ENCODE measurements at places on chromosomes 6 and 20. TPM values are rescaled to one million over a fixed set of nuclear protein-coding genes. Genes with fewer than 3 reads are reported as not detected.

Gene SDC4
- 167 TPM for total RNA-seq

Gene SFTA2
- not detected for total RNA-seq

Gene PLCB4
- 16.9 TPM for total RNA-seq

Gene NRSN1
- total RNA-seq: not detected

Gene ADGRB3
- 0.11 TPM for total RNA-seq

Gene GRM1
- total RNA-seq: not detected

Gene ECT2L
- total RNA-seq: not detected

Gene CALHM4
- total RNA-seq: not detected

Gene RNF146
- total RNA-seq: 11.6 TPM

Gene CEP85L
- total RNA-seq: 7.8 TPM

DNA sequence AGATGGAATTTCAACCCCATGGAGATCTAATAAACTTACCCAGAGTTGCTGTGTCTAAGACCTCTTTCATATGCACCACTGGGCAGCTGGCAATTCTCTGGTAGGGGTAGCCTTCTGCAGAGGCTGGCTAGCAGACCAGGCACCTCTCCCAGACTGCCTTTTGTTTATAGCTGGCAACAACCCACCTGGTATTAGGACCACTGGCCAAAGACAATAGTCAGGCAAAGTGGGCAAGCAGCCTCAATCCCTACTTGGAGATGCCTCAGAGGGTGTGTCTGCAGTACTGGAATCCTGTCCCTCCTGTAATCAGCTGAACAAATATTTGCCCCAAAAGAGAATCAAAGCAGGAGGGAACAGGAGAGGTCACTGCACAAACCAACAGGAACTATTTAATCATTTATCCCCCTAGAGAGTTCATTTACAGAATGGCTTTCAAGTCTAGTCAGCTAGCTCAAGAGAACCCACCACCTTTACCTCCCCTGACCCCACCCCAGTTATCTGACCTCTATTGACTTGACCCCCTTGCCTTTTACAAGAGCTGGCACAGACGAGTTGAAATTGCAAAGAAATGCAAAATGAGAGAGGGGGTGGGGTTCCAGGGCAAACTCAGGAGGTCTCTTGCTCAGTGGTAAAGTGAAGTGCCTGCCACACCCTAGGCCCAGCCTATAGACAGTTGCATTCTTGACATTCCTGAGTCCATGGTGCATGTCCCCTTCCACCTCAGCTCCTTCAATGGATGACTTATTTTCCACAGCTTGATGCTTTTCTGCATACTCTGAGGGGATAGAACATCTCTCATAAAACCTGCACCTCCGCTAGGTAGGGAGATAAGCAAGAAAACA, 2.8 kb downstream of the BCL2L1 start:
- peaks cover 59% of the 10 kb centered on the region for H3K4me1 ChIP-seq
- peak overlapping the region; percentile 93 for H3K27ac ChIP-seq
- peaks cover 57% of the 10 kb centered on the region for H3K36me3 ChIP-seq
- no peaks in the 10 kb centered on the region for H3K27me3 ChIP-seq

DNA sequence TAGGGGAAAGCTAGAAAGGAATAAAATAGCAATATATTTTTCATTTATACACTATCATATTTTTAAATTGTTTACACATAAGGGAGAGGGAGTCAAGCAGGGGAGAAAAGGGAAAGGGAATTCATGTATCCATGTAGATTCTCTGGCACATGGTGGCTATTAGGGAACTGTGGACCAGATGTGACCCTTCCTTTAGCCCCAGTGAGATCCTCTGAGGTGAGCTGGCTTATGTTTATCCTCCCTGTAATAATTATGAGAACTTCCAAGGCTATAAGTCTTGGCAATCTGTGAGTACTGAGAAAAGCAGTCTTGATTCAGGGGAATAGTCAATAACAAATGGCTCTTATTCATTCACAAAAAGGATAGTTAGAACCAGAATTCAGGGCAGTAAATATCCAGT, 42.6 kb downstream of the TSBP1 start:
- H3K36me3 ChIP-seq: no peaks in the 10 kb centered on the region
- H3K27me3 ChIP-seq: no peaks in the 10 kb centered on the region
- no peak overlapping the region for H3K4me3 ChIP-seq
- H3K4me1 ChIP-seq: no peaks in the 10 kb centered on the region
- H3K27ac ChIP-seq: no peak overlapping the region

DNA sequence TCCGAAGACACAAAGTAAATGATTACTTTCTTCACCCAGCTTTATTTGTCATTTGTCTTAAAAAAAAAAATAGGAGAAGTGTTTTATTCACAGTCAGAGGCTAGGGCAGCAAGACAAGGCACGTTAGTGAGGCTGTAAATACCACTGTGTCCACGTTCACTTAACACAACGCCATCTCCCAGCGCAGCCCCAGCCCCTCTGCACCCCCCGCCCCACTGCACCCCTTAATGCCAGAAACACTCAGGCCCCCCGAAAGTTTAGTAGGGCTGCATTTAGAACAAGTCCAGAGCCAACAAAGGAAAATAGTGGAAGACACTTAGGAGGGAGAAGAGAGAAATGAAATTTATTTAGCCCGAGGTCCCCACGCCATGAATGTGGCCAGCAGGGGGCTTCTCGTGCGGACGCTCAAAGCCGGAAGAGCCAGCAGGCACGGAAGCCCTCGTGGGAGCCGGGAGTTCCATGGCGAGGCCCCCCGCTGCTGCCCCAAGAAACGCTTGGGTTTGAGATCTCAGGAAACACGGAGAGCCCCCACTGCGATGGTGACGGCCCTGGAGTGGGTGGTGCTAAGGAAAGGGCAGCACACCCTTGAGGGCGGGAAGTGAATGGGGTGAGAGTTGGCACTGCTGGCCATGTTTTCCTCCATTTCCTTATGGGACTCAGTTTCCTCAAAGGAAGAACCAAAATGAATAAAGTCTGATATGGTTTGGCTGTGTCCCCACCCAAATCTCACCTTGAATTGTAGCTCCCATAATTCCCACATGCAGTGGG, 50.2 kb downstream of the IYD start:
- H3K36me3 ChIP-seq: no peaks in the 10 kb centered on the region
- H3K27ac ChIP-seq: peak overlapping the region; percentile 78
- peak overlapping the region; percentile 59 for H3K4me3 ChIP-seq
- DNase-seq: peak; percentile 59
- H3K27me3 ChIP-seq: no peaks in the 10 kb centered on the region
- H3K4me1 ChIP-seq: peaks cover 11% of the 10 kb centered on the region

DNA sequence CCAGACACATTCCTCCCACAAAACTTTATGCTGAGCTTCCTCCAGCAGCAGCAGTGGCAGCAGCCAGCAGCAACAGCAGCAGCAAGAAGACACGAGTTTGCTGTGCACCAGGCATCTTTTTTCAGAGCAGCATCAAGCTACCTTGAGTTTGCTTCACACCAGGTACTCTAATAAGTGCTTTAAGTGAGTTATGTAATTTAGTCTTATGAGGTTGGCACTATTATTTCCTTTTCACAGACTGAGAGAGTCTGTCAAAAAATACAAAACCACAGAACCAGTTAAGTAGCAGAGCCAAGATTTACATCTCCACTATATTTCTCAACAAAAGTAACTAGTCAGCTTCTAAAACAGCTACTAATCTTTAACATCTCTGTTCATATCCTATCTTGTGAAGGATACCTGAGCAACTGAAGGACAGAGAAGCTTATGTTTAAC, 23.7 kb downstream of the RANBP9 start:
- peaks cover 10% of the 10 kb centered on the region for H3K36me3 ChIP-seq
- H3K4me1 ChIP-seq: peaks cover 8% of the 10 kb centered on the region
- no peaks in the 10 kb centered on the region for H3K27me3 ChIP-seq
- no peak overlapping the region for H3K27ac ChIP-seq

DNA sequence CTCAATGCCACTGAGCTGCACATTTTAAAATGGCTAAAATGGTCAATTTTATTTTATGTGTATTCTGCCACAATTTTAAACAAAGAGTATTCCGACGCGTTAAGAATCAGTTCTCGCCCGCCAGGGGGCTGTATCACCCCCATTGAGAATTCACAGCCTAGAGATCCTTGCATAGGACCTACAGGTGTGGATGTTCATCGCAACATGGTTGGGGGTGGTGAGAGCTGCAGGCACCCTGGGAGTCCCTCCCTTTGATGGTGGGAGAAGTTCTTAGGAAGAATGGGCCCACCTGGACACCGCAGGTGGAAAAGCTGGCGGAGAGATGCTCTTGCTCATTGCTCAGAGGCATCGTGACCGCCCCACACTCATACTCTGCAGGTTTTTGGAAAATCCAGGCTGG, 63.5 kb downstream of the SLC2A10 start:
- DNase-seq: no peak
- no peak overlapping the region for H3K27ac ChIP-seq
- no peaks in the 10 kb centered on the region for H3K27me3 ChIP-seq
- H3K36me3 ChIP-seq: no peaks in the 10 kb centered on the region
- H3K4me1 ChIP-seq: peaks cover 8% of the 10 kb centered on the region
- H3K4me3 ChIP-seq: no peak overlapping the region

DNA sequence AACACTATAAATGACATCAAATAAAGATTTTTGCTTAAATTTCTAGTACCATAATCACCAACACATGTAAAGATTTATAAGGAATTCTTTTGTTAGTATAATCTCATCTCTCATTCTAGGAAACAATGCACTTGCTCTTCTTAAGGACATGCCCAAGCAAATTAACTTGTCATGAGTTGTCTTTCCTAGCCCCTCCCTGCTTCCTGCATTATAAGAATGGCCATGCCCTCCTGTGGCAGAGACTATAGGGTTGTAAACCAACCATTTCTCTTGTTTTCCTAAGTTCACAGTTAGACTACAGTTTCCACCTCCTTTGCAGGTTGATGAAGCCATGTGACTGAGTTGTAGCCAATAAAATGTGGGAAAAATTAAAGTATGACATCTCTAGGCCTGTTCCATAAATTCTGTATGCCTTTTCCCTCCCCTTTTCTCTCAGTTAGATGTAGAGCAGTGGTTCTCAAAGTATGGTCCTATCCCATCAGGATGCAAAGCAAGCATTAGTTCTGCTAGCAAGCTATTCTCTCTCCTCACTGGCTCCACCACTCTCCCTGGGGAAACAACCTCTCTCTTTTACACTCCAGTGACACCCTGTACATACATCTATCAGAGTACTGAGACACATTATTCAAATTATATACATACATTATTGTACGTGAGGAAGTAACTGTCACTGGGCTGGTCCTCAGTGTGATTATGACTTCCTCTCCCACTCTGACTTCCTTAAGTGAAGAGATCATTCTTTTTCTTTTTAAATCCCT, 295.0 kb downstream of the PKHD1 start:
- no peaks in the 10 kb centered on the region for H3K36me3 ChIP-seq
- DNase-seq: peak; percentile 18
- H3K27me3 ChIP-seq: no peaks in the 10 kb centered on the region
- no peak overlapping the region for H3K27ac ChIP-seq
- H3K4me3 ChIP-seq: no peak overlapping the region

DNA sequence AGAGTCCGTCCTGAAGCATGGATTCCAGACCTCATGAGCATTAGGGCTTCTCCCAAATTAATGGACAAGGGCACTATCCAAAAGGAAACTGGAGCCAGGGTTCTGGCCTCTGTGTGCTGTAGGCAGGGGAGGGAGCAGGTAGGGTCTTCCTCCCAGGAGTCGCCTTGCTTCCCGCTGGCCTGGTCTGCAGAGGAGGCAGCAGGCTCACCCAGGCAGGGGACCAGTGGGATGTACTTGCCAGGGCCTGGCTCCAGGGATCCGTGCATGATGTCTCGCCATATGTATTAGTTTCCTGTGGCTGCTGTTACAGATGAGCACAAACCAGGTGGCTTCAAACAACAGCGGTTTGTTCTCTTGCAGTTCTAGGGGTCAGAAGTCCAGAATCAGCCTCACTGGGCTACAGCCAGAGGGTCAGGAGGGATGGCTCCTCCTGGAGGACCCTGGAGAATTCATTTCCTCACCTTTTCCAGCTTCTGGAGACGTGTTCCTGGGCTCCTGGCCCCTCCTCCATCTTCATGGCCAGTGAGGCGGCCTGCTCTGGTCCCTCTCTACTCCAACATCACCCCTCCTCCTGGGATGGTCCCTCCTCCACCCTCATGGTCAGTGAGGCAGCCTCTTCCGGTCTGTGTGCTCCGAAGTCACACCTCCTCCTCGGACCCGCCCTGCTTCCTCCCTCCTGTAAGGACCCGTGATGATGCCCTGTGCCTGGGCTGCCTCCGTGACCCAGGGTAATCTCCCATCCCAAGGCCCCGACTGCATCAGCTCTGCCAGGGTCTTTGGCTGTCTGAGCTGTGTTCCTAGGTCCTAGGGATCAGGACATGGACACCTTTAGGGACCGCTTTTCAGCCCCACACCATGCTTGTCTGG, 329.1 kb downstream of the CDH4 start:
- peaks cover 23% of the 10 kb centered on the region for H3K27me3 ChIP-seq
- no peaks in the 10 kb centered on the region for H3K4me1 ChIP-seq
- no peak overlapping the region for H3K4me3 ChIP-seq
- DNase-seq: no peak
- H3K27ac ChIP-seq: no peak overlapping the region

DNA sequence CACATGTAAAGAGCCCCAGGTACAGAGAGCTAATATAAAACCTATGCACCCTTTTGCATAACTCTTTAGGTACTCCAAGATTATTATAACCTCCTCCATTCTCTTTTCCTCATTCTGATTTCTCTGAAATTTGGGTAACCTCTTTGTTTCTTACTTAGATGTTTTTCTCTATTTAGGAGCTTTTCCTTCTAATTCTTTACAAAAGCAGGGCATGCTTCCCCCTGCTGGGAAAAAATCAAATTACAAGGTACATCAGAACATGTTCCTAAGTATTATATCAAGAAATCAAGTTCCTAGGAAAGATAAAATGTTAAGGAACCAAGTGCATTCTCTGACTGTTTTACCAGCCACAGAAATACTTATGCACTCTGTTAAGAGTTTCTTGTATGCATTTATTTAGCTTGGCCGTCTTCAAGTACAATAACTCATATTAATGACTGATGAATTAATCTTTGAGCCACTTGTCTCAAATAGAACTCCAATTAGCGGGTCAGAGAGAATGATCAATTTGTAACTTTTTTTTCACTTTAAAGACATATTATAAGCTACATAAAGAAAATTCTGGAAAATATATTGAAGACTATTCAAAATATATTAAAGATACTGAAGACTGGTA, 2.1 kb downstream of the KHDRBS2 start:
- peak; percentile 57 for DNase-seq
- H3K4me1 ChIP-seq: no peaks in the 10 kb centered on the region
- no peak overlapping the region for H3K27ac ChIP-seq
- H3K27me3 ChIP-seq: 0 out of 2 replicates have a peak, but pooled peaks cover 5% of the 10 kb centered on the region
- no peaks in the 10 kb centered on the region for H3K36me3 ChIP-seq

DNA sequence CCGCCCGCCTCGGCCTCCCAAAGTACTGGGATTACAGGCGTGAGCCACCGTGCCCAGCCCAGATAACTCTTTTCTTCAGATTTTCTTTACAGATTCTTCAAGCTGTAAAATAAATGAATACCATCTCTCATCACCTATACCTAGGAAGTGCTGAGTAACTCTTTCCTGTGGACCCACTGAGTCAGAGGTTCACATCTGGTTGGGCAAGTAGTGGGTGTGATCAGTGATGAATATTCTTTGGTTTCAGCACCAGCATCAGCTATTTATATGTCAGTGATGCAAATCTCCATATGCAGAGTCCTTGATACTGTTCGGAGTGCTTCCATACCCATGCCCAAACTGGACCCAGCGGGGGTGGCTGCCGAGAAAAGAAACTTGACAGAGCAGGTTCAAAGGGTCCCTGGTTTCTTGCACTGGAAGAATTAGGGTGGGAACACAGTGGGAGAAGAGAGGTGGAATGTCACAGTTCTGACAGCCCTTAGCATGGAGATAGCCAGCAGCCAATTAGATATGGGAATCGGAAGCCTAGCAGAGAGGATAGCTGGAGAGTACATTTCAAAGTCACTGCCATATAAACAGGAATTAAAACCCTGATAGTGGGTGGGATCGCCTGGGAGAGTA, 64.9 kb upstream of the DDR1 start:
- H3K27me3 ChIP-seq: no peaks in the 10 kb centered on the region
- H3K27ac ChIP-seq: peak overlapping the region; percentile 89
- no peaks in the 10 kb centered on the region for H3K36me3 ChIP-seq
- peak; percentile 51 for DNase-seq
- no peak overlapping the region for H3K4me3 ChIP-seq

Measured in PC-3 (cell line).